ENCODE measurements at places on chromosomes 11 and 22.

DNA sequence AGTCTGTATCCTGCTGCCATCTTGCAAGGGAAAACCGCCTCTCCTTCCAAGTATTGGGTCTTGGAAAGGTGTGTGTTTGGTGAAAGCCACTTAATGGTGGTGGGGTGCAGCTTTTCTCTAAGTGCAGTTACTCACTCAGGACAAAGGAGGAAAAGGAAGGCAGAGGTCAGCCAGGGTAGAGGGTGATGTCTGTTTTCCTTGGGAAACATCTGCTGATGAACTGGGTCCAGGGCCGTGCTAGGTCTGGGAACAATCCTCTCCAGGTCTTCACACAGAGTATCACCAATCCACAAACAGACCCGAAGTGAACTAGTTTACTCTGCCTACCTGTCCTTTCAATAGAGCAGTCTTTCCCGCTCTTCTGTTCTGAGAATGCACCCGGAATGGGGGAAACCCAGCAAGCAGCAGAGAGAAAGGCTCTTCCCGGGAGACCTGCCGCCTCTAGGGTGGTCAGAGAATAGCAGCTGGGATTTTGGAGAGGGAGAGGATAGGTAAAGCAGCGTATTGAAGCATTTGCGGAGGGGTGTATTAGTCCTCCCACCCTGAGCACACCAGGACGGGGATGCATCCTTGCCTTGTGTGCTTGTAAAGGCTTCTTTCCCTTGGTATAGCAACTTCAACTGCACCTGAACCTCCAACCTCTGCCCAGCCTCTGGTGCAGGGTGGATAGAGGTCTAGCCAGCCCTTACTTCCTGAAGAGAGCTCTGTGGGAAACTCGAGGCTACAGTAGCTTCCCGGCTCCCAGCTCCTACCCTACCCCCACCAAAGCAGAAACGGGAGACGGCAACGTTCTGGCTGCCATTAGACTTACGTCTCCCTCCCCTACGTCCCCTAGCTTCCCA lies 20.7 kb downstream of the LHFPL7 start:
- DNase-seq: no peak

DNA sequence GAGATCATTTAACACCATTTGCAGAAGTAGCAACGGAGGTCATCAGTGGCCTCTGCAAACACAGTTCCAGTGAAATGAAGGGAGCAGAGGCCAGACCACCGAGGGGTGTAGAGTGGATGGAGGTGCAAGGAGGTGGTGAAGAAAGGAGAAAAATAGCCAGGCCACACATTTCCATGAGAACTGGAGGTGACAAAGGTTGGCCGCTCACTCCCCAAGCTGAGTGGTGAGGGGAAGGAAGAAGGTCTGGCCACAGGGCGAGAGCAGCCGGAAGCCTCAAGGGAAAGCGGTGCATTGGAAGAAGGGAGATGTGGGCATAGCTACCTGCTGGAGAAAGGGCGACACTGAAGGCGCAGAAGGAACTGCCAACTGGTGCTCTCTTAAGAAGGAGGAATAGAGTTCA lies 20.1 kb upstream of the TMPRSS4 start:
- DNase-seq: no peak

GRCh38 chr11:47976931-47977330 lies 3.4 kb upstream of the PTPRJ start:
- no peak for DNase-seq

- peak; percentile 15 for DNase-seq
Measured at GRCh38 chr22:24088816-24089215, 77.7 kb downstream of the CABIN1 start.

GRCh38 chr11:64601605-64602465 lies 10.8 kb downstream of the SLC22A12 start:
- DNase-seq: no peak

DNA sequence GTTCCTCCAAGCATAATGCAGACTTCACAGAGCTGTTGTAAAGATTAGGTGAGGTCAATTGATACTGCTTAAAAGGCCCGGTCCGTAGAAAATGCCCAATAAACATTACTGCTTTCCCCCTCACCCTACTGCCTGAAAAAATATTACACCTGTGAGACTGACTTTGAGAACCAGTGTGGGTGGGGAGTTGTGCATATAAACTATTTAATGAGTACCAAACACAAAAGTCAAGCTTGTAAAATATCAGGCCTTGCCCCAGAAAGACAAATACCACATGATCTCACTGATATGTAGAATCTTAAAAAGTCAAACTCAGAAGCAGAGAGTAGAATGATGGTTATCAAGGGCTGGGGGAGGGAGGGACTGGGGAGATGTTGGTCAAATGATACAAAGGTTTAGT lies 46.7 kb downstream of the C22orf42 start:
- no peak for DNase-seq

- no peak for DNase-seq
Measured at GRCh38 chr11:76768909-76769560, 14.1 kb upstream of the TSKU start.

DNA sequence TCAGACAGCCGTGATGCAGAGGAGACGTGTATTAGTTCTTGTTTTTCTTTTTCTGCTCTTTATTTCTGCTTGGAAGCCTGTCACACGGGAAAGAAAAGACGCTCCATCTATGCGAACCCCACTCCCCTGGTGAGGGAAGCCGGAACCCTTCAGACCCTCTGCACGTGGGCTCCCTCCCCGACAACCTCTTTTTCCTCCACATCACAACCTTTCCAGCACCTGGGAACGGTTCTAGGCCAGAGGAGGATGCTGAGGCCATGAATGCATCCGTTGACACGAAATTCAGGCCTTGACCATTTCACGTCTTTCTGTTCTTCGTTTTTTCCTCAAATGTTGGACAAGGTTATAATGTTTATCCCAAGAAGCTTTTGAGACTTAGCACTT lies 85.3 kb upstream of the WNT7B start:
- no peak for DNase-seq

DNA sequence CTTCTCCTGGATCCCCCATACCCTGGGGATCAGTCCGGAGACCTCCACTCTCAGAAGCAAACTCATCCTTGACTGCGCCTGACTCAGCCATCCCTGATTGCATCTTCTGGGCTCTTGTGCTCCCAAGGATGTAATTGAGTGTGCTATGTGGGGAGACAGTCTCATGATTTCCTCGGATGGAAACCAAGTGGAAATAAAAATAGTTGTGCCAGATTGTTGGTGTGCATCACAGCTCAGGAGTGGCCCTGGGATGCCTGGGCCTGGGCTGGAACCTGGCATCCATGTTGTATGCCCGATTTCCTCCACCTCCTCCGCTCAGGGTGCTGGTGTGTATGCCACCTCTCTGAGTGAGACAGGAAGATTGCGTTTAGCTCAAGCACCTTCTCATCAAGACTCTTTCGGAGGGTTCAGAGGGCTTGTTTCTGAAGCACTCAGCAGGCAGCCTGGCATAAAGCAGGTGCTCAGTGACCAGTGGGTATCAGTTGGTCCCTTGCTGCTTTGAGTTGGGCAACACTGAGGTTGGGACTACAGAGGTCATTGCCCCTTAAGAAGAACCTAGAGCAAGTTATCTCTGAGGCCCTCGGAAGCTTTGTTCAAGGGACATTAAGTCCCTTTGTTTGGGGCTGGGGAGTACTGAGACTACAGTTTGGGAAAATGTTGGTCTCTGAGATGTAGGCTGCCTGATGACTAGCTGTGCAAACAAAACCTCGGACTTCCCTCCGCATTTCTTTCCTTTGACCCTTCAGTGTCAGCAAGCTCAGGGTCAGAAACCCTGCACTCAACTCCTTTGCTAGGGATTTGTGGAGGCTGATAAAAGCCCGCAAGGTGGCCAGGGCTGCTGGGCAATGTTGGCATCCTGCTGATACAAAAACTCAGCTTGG lies 24.8 kb upstream of the MICAL2 start:
- DNase-seq: no peak

- no peak for DNase-seq
Measured at GRCh38 chr11:118610773-118611432, 3.5 kb downstream of the PHLDB1 start.

DNA sequence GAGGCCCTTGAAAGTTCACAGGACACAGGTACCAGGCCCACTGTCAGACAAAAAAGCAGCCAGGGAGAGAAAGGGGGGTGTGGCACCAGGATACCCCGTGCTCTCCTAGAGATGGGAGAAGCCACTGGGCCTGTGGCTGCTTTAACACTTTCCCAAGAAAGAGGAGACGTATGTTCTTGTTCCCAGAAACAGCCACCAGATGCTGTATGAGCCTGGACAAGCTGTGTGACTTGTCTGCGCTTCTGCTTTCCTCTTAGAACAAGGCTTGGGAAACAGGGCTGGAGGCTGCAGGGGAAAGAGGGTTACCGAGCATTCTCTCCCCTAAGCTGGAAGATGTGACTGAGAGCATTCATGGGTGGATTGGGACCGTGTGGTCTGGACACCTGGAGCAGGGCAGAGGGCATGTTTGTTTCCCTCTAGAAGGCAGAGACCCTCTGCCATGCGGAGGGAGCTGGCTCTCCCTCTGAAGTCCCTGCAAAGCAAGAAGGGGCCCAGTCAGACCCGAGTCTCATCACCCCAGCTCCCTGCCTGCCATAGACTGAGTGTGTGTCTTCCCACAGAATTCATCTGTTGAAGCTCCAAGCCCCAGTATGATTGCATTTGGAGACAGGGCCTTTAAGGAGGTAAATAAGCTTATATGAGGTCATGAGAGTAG lies 74.1 kb downstream of the TRIM29 start:
- DNase-seq: no peak

DNA sequence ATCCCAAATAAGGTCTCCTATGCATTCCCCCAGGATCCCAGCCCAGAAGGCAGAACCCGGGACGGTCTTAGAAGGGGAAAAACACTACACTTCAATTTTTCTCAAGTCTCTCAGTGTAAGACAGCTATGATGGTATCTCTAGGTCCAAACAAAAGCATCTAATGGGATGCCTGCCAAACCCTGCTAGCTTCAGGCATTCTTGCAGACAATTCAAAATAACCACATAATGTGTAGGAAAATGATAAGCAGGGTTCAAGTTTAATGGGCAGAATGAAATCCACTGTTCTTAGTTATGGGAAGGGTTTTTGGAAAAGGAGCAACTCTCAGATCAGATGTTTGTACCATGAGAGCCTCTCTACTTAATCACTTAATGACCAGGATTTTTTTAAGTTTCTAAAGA lies 119.8 kb upstream of the ANO1 start:
- DNase-seq: no peak

GRCh38 chr11:134170919-134171281 lies 52.9 kb downstream of the NCAPD3 start:
- no peak for DNase-seq

- DNase-seq: no peak
Measured at GRCh38 chr11:43576320-43576802, 104.2 kb upstream of the HSD17B12 start.

Measured in fibroblast of skin of left quadriceps (primary cell).